ENCODE measurements at places on chromosomes 2 and 18.

GRCh38 chr2:219281588-219281987 is 2.4 kb downstream of the DNAJB2 start:
- no peak for DNase-seq

- no peak for DNase-seq
Measured at GRCh38 chr2:36376319-36376765, 20.8 kb downstream of the CRIM1 start.

DNA sequence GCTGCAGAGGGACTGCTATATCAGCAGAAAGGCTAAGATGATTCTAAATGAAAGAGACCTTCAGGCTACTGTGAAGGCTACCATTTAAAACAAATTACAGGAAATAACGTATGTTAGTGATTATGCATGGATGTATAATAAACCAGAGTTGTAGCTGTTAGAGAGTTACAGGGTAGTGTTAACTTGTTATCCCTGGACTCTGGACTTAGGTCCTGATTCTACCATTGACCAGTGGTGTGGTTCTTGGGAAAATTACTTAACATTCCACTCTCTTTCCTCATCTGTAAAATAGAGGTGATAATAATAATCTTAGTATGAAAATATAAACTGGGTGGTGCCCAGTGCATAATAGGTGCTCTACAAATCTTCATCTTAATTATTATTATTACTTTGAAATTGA is 22.2 kb downstream of the LAMA3 start:
- no peak for DNase-seq

DNA sequence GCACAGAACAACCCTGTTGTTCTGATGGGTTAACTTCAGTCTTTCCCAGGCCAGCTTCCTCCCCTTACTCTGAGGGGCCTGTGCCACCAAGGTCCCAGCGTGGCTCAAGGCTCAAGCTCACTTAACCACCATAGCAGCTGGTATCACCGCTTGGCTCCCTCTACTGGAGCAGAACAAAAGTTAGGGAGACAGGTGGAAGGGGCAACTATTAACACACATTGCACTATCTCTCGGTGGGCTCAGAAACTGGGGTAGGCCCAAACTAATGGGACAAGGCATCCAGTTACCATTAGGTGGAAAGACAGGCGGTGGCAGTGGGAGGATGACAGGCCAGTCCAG is 88.7 kb upstream of the ATL2 start:
- DNase-seq = no peak

GRCh38 chr2:27078267-27079194 is at the start of gene EMILIN1:
Gene EMILIN1, plus strand, starts transcription at chr2:27078615. Its CDS starts 451 bp downstream, at chr2:27079066.
- DNase-seq = peak; percentile 92

DNA sequence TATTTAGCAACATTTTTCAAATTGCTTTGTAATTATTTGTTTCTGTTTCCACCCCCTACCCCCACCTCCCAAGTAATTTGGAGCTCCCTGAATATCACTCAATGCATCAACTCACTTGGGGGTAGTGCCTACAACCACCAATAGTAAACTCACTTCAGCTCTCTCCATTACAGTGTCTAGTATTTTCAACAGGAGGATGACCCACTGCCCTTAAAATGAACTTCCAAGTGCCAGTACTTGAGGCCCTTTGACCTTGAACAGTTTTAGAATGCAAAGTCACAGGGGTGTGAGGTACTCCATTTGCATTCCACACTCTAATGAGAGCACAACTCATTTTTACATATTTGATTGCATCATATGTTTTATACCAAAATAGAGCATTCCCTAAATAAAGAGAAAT is 523.0 kb downstream of the ERBB4 start:
- DNase-seq = no peak

GRCh38 chr2:27638037-27638637 is 9.3 kb downstream of the GPN1 start:
- peak; percentile 45 for DNase-seq

GRCh38 chr18:72848503-72849237 is 19.1 kb downstream of the NETO1 start:
- no peak for DNase-seq

DNA sequence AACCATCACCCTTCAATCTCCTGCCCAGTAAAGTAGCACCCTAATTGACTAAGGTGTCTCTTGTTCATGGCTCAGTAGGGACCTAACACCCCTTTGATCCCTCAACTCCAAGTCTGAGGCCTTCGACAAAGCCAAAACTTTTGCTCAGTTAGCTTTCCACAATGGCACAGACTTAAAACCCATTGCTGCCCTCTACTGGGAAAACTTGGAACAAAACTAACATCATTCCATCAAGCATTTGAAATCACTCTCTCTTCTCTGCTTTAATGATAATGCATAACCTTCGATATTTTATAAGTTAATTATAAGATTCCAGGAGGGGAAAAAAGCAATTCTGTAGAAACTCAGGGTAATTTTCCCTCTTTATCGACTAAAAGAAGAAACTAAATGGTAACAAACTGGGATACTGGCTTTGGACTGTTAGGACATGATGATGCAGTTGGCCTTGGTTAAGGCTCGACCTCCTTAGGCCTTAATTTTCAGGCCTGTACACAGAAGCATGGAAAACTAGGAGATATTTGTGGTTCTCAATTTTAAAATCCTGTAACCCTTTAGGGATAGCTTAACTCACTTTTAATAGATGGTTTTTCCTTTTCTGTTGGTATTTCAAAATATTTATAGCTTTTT is 127.8 kb downstream of the STK39 start:
- DNase-seq = peak; percentile 32

- DNase-seq = no peak
Measured at GRCh38 chr2:72834596-72834995, 8.8 kb upstream of the EXOC6B start.

GRCh38 chr2:186639939-186640338 is 50.1 kb downstream of the ITGAV start:
- no peak for DNase-seq

- no peak for DNase-seq
Measured at GRCh38 chr2:127541809-127542208, 6.3 kb downstream of the MYO7B start.

DNA sequence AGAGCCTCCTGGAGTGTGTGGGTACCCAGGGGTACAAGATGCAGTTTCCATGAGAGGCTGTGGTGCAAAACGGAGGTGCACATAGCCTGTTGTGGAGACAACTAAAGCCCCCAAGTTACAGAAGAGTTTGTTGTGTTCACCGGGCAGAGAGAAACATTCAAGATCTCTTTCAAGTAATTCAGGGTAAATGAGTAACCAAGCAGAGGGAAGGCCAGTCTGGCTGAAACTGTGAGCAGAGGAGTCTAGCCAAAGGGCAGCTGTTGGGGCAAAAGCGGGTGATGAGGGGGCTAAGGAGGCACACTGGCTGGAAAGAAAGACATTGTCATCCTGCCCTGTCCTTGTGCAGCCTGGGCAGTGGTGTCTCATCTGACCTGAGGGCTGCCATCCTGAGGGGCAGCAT is 52.0 kb downstream of the CXCR4 start:
- DNase-seq = no peak

DNA sequence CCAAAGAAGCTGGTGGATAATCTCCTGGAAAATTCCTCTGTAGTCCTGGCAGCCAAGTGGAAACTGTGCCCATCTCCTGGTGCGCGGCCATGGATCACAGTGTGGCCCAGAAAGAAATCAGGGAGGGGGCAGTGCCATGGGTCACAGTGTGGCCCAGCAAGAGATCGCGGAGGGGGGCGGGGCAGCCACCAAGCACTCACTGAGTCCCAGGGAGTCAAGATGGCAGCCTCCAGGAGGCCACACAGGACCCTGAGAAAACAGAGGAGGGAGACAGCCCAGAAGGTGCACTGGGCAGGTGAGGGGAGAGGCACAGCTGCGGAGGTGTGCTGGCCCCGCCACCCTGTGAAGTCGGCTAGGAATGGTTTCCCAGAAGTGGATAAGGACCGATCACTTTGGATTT is 8.1 kb upstream of the ATP6V1B1 start:
- DNase-seq = no peak

DNA sequence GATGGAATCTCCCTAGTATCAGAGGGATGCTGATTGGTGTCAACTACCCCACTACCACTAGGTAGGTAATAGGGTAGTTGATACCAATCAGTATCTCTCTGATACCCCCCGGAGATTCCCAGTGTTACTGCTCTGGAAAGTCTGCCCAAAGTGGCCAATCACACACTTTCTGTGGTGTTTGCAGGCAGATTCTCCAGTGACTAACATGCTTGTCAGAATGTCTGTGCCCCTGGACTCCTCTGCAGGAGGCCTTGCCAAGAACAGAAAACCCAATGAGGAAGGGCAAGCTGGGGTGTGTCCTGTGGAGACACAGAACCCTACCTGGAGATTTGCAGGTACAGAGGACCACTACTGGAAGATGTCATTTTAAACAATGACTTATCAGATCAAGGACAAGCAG is 135.1 kb downstream of the RIT2 start:
- DNase-seq = no peak

- no peak for DNase-seq
Measured at GRCh38 chr2:203678971-203679370, 27.5 kb upstream of the CD28 start.
